ENCODE measurements at places on chromosomes 6 and 20.

DNA sequence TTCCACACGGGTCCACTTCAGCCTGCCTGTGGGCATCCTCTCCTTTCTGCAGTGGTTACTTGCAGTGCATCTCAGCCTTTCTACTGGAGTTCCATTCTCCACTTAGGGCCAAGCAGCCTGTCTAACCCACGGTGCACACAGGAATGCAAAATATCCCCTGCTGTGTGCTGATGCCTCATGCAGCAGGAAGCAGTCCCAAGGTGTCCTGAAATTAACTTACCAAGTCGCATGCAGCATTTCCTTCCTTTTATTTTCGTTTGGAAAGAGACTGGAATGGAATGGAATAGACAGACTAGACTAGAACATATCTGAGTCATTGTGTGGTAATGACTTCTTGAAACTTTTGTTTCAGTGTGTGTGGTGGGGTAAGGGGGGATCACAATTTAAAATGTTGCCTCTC lies 25.9 kb upstream of the FOXQ1 start:
- no peak for DNase-seq

GRCh38 chr6:27720607-27721580 lies 191.3 kb downstream of the OR2B2 start:
- peak; percentile 0 for DNase-seq

- no peak for DNase-seq
Measured at GRCh38 chr20:32078791-32079190, 26.7 kb downstream of the HCK start.

DNA sequence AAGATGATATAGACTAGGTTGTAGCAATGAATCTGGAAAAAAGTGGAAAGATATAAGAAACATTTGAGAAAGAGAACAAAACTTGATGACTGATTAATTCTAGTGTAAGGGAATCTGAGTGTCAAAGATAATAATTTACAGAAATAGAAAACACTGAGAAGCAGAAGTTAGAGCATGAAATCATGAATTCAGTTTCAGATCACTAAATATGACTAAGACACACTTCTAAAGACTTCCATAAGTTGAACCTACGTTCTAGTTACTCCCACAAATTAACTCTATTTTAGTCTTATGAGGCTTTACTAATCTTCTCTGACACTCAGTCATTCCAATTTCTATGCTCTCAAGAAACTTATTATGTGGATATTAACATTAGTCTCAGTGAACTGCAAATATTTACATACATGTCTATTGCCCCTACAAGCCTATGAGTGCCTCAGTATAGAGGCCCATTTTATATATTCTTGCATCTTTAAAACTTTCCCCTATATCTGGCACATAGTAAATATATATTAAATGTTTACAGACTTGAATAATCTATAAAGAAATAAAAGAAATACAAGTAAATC lies 30.4 kb downstream of the IBTK start:
- no peak for DNase-seq

- DNase-seq = peak; percentile 55
Measured at GRCh38 chr6:32852844-32853540, 512 bp downstream of the TAP1 start.

- DNase-seq = peak; percentile 59
Measured at GRCh38 chr6:149863698-149864577, at the start of gene LRP11. TSS of gene LRP11 (minus strand) at chr6:149864359. CDS start at chr6:149864020, 339 bp downstream.

GRCh38 chr6:33091957-33092356 lies 16.2 kb downstream of the HLA-DPB1 start:
- no peak for DNase-seq

GRCh38 chr6:98984121-98984520 lies 36.4 kb upstream of the FBXL4 start:
- DNase-seq = no peak

DNA sequence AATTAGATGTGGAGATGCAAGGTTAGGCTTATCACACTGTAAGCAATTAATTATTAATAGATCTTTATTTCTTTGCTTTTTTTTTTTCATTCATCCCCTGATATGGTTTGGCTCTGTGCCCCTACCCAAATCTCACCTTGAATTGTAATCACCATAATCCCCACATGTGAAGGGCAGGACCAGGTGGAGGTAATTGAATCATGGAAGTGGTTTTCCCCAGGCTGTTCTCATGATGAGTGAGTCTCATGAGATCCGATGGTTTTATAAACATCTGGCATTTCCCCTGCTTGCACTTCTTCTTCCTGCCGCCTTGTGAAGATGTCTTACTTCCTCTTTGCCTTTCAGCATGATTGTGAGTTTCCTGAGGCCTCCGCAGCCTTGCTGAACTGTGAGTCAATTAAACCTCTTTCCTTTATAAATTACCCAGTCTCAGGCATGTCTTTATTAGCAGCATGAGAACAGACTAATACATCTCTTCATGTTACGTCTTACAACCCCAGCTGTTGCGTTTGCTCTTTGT lies 333.8 kb downstream of the CDH26 start:
- no peak for DNase-seq

DNA sequence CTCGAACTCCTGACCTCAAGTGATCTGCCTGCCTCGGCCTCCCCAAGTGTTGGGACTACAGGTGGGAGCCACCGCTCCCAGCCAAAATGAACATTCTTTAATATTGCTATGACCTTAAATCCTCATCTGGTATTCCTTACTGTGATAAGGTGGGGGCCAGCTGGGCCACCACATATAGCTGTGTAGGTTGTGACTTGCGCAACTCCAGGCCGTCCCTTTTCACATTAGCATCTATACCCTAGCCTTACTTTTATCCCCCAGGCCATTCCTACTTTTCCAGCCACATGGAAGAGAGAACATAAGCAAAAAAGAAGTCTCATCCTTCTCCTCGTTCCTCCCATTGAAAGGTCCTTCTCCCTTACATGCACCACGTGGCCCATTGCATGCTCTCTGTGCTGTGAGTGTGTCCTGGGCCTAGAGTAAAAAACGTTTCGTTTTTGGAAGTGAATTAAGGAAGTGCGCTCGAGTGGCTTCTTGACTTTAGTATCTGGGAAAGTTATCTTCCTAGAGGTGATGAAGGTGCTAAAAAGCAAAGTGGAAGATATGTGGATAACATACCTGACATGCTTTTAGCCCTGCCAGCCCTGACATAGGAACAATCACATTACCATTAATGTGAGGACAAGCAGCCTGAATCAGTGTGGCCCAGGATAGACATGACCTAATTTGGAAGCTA lies 56.8 kb upstream of the KIF13A start:
- DNase-seq = no peak

All from amygdala (tissue), 56 donors.